H54 (cell line): ENCODE measurements at places on chromosomes 11 and 22.

DNA sequence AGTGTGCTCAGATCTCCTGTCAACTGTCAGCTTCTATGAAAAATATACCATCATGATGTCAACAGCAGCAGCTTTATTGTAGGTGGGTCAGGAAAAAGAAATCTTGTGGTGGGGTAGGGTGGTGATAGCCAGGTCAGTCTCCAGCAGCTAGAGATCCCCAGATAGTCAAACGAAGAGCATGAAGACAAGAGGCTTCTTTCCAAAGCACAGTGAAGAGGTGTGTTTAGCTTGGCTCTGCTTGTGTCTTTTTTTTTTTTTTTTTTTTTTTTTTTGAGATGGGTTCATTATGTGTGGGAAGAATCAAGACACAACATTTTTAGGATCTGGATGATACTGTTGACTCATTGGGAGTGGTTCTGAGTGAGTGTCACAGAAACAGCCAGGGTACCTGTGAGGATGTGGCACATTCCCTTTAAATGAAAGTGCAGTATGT is 1075.5 kb downstream of the NTM start:
- no peak for DNase-seq

DNA sequence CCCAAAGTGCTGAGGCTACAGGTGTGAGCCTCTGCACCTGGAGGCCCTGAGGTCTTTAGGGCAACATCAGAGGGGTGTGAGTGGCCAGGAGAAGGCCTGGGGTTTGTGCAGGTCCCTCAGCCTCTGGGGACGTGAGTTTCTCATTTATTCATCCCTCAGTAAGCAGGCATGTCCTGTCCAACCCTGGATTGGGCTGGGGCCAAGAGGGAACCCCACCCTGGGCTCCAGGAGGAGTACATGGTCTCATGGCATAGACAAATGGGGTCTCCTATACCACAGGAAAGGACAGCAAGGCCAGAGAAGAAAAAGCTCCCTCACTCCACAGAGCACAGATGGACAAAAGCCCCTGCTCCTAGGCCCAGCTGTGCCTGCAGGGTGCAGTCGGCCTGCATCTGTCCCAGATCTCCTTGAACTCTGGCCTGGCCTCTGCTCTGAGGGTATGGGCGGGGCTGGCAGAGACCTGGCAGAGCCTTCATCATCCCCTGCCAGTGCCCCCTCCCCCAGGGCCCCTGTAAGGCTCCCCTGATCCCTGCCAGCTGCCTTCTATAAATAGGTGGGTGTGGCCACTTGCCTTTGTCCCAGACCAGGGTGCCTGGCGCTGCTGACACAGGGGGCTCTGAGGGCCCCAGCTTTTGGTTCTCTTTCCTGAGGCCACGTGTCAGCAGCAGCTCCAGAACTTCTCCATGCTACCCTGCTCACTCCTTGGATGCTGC is 34.6 kb downstream of the A4GALT start:
- no peak for DNase-seq

DNA sequence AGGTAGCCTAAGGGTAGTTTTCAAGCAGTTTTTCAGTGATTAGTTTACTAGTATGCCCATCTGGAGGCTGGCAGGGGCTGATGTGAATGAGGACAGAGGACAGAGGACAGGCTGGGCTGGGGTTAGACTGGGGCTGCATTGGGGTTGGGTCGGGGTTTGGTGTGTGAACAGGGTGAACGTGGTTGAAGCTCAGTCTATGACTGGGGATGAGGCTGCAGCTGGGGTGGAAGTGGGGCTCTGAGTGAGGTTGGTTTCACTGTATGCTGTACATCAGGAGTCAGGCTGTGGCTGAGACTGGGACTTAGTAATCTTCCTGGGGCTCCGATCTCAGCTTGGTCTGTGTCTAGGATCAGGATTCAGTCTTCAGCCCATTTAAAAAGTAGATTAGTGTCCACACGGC is 451 bp downstream of the OR51E1 start:
- no peak for DNase-seq

GRCh38 chr11:37914859-37915258 is 1316.8 kb upstream of the RAG2 start:
- DNase-seq, result no peak

GRCh38 chr22:46196278-46196677 is 46.0 kb downstream of the PPARA start:
- DNase-seq, result no peak

DNA sequence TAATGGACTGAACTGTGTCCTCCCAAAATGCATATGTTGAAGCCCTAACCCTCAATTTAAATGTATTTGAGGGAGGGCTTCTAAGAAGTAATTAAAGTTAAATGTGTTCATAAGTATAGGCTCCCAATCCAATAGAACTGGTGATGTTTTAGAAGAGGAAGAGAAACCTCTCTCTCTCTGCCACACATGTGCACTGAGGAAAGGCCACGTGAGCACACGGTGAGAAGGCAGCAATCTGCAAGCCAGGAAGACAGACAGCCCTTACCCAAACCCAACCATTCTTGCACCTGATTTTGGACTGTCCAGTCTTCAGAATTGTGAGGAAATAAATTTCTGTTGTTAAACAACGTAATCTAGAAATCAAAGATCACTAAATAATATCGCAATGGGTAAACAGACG is 501.5 kb upstream of the ARHGAP42 start:
- no peak for DNase-seq

DNA sequence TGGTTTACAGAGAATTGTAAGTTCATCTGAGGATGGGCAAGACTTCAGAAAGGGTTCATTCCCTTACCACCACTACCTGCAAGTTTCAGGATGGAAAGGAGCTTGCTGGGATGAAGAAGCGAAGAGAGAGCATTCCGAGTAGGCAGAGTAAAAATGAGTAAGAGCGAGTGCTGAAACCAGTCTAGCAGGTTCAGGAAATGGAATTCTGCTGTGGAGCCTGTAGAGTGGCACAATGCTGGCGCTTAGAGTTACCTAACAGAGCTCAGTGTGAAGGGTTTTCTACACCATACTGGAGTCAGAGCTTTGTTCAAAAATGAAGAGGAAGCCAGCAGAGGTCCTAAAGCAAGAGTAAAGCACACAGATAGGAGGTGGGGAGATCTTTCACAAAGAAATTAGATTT is 179.2 kb upstream of the ZC3H12C start:
- DNase-seq, result no peak

GRCh38 chr22:42742940-42743339 is 22.3 kb upstream of the A4GALT start:
- DNase-seq, result no peak

GRCh38 chr11:12269104-12269441 is 108.3 kb upstream of the PARVA start:
- peak; percentile 65 for DNase-seq

DNA sequence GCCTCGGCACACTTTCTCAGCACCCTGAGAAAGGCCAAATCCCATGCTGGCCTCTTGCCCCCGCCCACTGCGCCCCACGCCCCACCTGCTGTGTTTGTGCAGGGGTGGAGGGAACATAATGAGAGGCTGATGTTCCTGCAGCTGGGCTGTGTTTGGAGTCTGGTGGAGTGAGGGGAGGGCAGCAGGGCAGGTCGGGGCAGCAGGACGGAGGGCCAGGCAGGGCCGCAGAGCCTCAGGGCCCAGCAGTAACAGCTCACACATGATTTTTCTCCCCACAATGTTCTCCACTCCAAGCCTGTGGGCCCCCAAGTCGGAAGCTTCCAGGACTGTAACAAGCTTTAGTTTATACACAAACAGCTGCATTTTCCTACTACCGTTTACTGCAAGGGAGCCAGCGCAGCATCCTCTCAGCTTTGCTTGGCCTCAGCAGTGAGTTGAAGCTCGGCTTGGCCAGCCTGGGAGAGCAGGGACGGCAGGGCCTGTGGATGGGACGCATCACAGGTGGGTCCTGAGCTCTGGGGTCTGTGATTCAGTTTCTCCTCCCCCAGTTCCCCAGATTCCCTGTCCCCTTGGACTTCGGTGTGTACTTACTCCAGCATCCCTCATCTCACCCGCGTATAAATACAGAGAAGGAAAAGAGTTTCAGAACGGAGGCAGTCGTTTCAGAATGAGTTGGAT is 51.0 kb downstream of the RPUSD4 start:
- no peak for DNase-seq

- DNase-seq, result no peak
Measured at GRCh38 chr22:36374603-36375024, 13.2 kb downstream of the MYH9 start.

GRCh38 chr11:2466869-2467694 is 22.3 kb downstream of the KCNQ1 start:
- DNase-seq, result no peak

- DNase-seq, result no peak
Measured at GRCh38 chr11:65912845-65913244, 6.0 kb downstream of the C11orf68 start.

DNA sequence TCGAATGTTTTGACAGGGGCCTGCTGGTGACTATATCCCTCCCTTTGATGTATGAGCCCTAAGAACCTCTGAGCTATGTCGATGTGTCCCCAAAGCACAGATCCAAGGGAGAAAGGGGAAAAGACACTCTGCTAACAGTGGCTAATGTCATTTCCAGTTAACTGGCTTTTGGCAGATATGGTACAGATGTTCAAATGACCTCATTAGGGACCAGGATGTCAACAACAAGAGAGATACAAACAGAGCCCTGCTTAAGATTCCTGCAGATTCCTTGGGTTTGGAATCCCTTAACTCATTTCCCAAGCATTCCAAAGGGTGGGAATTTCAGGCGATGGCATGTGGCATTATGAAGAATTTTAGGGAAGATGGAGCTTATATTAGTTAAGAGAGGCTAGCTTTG is 517.3 kb downstream of the SOX6 start:
- no peak for DNase-seq

DNA sequence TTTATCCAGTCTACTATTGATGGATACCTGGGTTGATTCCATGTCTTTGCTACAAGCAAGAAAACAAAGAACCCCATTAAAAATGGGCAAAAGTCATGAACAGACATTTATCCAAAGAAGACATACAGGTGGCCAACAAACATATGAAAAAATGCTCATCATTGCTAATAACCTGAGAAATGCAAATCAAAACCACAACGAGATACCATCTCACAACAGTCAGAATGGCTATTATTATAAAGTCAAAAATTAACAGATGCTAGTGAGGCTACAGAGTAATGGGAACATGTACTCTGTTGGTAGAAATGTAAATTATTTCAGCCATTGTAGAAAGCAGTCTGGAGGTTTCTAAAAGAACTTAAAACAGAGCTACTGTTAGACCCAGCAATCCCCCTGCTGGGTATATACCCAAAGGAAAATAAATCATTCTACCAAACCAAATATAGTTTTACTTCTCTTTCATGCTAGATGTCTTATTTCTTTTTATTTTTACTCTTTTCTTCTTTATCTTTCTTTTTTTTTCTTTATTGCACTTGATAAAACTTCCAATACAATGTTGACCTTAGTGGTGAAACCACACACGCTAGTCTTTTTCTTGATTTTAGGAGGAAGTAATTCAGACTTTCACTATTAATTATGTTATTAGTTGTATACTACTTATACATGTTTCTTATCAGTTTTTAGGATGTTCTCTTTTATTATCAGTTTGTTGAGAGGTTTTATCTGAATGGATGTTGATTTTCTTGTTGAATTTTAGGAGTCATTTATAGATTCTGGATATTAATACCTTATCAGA is 14.3 kb downstream of the TRIM22 start:
- DNase-seq, result no peak

DNA sequence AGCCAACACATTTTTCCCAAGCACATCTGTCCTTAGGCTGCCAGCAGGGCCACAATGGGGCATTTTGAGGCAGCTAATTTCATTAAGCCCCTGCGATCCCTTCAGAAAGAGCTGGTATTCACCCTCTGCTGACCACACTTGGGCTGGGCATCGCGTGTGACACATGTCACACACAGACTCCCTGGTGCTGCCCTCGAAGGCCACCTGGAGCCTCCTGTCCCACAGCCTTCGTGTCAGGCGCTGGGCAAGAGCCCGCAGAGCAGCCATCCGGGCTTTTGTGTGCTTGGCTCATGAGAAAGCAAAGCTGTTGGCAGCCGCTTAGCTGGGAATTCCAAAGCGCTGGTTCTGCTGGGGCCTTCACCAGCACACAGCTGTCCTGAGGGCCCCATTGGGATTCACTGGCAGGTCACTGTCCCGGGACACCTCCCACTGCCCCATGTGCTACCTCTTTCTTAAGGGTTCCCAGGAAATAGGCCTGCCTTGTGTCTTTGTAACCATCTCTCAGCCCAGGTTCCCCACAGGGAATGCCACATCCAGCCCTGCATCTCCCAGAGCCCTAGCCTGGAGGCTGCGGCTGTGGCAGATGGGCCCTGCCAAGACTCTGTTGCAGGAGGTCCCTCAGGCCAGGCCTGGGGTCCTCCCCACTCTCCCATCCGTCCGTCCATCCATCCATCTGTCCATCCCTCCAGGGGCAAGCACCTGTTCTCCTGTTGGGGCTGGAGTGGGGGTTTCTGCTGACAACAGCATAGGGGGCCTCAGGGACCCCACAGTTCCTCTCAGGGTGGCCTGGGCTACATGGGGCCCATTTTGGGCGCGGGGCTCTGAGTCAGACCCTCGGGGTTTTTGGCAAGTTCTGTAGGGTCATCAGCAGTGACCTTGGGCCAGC is 4.9 kb downstream of the CLDN5 start:
- DNase-seq, result no peak

DNA sequence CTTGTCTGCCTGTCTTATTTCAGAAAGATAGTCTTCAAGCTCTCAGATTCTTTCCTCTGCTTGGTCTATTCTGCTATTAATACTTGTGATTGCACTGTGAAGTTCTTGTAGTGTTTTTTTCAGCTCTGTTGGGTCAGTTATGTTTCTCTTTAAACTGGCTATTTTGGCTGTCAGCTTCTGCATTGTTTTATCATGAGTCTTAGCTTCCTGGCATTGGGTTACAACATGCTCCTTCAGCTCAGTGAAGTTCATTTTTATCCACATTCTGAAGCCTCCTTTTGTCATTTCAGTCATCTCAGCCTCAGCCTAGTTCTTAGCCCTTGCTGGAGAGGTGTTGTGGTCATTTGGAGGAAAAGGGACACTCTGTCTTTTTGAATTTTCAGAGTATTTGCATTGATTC is 15.5 kb upstream of the DEPDC7 start:
- DNase-seq, result no peak

GRCh38 chr22:18056807-18057474 is 20.8 kb upstream of the PEX26 start:
- no peak for DNase-seq

- DNase-seq, result no peak
Measured at GRCh38 chr11:81278991-81279390, 1454.7 kb downstream of the FAM181B start.

- no peak for DNase-seq
Measured at GRCh38 chr11:103396237-103396636, 287.0 kb downstream of the DYNC2H1 start.

DNA sequence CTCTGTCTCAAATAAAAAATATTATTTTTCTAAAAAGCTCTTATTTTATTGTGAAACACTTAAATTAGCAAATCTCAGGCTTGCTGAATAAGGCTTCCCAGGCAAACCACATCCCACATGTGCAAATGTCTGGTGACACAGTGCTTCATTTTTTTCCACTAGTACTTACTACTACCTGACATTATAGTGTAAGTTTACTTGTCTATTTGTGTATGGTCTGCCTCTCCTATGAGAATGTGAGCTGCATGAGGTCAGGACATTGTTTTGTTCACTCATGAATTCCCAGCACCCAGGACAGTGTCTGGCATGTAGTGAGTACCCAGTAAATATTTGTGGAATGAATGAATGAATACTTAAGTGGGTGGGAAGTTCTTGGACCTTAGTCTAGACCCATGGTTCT is 103.1 kb downstream of the PTPRJ start:
- DNase-seq, result no peak

- DNase-seq, result no peak
Measured at GRCh38 chr11:92819830-92820229, 149.6 kb upstream of the MTNR1B start.
